ENCODE measurements at places on chromosomes 11 and 22.

- DNase-seq = no peak
These were observed 2.1 kb downstream of the CD3D start for GRCh38 chr11:118340449-118340848.

GRCh38 chr11:70064726-70065317, 13.3 kb upstream of the ANO1 start:
- DNase-seq = no peak

DNA sequence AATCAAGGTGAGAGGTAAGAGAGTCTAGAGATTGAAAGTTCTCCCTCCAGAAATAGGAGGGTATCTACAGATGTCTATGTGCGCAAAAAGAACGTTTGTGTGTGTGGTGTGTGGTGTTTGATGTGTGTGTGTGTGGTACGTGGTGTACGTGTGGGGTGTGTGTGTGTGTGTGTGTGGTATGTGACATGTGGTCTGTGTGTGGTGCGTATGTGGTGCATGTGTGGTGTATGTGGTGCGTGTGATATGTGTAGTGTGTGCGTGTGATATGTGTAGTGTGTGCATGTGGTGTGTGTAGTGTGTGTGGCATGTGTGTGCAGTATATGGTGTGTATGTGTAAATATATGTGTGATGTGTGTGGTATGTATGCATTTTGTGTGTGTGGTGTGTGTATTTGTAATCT, 73.0 kb upstream of the LRRC4C start:
- no peak for DNase-seq

GRCh38 chr22:38753948-38754750, 1.6 kb downstream of the SUN2 start:
- DNase-seq = no peak

DNA sequence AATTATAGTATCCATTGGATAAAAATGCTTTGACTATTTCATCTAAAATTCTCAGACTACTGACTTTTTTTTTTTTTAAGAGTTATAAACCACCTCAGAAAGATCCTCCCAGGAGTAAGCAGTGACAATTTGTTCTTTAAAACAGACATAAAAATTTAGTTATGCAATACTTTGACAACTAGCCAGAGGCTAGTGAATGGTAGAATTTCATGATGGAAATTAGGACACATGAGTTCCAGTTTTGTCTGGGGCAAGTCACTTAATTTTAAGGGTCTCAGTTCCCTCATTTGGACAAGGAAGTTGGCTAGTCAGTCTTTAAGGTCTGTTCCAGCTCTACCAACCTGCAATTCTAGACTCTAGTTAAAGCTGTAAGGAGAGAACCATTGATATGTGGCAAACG, 2.9 kb downstream of the IL18 start:
- DNase-seq = no peak

DNA sequence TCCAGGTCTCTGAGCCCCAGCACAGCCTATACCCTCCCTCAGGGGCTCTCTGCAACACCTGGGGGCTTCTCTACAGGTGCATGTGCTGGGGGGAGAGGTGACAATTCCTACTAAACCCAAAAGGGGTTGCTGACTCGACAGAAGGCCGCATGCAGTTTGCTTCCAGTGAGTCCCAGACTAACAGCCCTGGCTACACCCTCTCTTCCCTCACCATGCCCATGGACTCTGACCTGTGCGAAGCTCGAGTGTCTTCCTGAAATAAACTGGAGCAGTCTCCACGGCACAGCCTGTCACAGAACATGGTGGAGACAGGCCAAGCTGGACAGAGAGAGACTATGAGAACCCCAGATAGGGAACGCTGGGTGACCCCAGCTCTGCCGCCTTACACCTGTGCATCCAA, 16.6 kb downstream of the PLEKHA7 start:
- no peak for DNase-seq

- no peak for DNase-seq
These were observed 9.8 kb upstream of the CECR2 start for GRCh38 chr22:17359501-17359900.

GRCh38 chr11:106446955-106447354, 369.5 kb downstream of the AASDHPPT start:
- no peak for DNase-seq

- DNase-seq = no peak
These were observed 70.5 kb upstream of the TNRC6B start for GRCh38 chr22:40107244-40107643.

DNA sequence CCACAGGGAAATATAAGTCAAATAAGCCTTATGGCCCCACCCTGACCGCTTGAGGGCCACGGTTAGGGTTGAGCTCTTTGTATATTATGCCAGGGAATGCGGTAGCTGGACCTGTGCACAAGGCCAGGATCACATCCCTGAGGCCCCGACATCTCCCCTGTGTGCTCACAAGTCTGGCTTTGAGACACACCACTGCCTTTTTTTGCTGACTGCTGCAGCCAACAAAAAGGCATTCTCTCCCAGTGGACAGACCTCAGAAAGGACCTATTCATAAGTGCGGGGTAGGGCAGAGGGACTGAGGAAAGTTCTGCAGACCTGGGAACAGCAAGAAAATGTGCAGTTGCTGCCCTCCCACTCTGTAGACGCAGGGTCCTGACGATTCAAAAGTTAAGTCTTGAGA, 3.4 kb upstream of the SIDT2 start:
- DNase-seq = no peak

- DNase-seq = no peak
These were observed 56.2 kb downstream of the WNT11 start for GRCh38 chr11:76150141-76150540.

- DNase-seq = no peak
These were observed 135.7 kb downstream of the COMMD9 start for GRCh38 chr11:36153551-36153950.

DNA sequence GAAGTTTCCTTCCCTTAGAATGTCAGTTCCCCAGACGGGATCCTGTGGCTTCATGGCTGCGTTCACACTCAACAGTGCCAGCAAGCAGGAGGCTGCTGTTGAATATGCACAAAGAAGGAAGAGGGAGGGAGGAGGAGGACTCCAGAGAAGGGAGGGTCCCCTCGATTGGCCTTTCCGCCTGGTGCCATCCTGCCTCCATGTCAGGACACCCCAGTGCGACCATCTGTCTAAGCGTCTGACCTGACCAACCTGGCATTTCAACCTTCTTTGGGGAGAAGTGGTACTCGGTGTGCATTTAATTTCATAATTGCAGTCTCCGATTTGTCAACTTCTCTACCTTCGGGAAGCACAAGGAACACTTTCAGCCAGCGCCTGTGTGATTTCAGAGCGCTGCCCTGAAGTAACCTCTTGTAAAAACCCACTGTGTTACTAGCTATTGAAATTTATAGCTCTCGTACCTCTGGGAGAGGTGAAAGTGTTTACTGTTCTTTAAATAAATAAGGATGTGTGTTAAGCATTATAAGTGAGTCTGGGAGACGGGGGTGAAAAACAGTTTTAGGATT, 1491.9 kb downstream of the TBC1D22A start:
- DNase-seq = no peak

GRCh38 chr11:1116666-1117390, 40.9 kb upstream of the MUC5AC start:
- DNase-seq = no peak

DNA sequence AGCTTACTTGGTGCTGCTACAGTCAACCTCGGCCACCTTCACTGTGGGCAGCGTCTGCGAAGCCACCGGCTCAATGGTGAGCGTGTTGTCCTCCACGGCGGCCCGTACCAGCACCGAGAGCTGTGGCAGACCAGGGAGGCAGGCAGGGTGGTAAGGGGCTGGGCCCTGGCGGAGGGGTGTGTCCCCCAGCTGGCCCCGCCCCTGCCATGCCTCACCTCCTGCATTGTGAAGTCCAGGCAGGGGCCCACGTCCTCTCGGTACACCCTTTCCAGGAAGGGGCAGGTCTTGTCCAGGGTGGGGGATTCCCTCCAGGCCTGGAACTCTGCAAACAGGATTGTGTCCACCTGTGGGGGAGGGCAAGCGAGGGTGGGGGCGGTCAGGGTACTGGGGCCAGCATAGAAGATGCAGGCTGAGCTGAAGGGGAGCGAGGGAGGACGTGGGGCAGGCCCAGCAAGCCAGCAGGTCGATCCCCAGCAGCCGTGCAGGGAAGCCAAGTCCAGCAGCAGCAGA, 12.8 kb downstream of the RAB3IL1 start:
- DNase-seq = no peak

GRCh38 chr11:121372671-121373429, 79.3 kb upstream of the SORL1 start:
- DNase-seq = no peak

DNA sequence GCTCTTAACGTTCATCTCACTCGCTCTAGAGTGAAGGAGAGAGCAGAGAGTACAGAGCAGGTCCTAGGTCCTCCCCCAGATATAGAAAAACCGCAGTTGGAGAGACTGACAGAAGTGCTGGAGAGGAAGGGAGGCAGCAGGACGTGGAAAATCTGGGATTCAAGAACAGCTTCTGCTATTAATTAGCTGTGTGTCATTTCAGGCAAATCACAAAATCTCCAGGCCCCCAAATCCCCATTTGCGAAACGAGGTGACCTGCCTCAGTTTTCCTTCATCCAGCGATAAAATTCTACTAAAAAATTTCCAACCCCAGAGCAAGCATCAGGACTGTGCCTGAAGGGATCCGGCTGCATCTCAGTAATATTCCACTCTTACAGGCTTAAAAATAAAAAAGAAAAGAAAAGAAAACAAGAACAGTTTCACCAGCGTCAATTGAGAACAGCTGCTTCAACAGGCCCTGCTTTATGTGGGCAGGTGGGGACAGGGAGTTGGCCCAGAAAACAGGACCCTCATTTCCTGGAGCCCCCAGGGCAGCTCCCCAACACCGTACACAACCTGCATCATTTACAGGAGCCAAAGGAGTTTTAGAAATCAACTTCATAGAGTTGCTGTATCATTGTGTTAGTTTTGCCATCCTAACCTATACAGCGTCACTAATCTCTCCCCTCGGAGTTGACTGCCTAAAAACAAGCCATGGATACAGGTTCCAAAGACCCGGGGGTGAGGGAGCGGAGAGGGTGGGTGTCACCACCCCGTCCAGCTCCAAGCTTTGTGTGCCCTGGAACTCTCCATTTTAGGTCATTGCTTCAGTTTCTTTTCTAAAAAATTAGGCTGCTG, 2.3 kb upstream of the MALAT1 start:
- no peak for DNase-seq

DNA sequence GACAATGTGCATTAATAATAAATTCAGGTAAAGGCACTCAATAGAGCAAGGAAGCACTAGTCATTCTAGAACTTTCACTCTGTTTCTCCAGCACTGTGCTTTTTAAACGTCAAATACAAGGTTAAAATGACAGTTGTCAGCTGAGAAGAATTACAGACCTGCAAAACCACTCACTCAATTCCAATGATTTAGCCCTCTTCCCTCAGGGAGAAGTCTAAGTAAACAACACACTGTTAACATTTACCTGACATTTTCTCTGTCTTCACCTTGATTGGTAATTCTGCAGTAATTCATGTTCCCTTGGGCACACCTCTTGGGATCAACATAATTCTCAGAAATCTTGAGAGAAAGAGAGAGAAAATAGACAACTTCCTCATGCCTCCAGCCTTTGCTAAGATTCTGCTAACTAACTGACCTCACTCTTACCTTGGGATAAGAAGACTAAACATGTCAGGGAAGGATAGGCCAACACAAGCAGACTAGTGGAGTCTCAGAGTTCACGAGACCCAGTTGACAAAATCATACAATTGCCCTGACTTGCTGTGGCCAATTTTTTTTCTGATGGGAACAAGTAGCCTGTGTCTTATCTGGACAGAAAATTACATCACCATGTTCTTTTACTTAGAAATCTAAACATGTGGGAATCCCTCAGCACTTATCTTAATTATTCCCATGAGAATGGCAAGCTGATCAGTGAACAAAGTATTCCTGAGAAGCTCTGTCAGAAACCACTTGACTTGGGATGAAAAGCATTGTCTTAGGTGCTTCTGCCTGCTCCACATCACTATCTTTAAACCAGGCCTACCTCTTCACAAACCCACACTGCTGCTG, 516.8 kb upstream of the FAT3 start:
- DNase-seq = no peak

GRCh38 chr11:13140028-13140870, 131.1 kb downstream of the RASSF10 start:
- DNase-seq = no peak

DNA sequence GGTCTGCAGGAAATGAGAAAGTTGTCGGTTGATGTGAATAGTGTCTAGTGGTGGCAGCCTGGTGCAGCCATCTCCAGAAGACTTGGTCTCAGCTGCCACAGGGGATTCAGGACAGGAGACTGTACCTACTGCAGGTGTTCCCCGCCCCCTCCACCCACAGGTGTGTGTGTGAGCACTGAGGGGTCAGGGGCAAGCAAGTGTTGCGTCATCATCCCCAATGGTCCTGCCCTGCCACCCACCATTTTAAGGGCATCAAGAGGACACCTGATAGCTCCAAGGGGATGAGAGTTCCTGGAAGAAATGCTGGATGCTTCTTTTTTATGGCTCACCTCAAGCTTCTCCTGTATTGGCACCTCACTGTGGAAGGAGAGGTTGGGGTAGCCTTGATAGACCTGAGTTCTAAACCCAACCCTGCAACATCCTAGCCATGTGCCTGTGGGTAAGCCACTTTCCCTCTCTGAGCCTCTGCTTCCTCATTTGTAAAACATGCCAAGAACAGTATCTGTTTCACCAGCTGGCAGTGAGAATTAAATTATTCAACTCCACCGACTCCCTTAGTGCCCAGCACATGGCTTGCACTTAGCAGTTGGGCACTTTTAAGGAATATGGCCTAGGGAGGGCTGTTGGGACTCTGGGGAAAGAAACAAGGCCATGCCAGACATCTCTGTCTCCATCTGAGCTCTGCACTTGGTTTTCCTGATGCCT, 6.1 kb downstream of the C11orf91 start:
- DNase-seq = no peak

DNA sequence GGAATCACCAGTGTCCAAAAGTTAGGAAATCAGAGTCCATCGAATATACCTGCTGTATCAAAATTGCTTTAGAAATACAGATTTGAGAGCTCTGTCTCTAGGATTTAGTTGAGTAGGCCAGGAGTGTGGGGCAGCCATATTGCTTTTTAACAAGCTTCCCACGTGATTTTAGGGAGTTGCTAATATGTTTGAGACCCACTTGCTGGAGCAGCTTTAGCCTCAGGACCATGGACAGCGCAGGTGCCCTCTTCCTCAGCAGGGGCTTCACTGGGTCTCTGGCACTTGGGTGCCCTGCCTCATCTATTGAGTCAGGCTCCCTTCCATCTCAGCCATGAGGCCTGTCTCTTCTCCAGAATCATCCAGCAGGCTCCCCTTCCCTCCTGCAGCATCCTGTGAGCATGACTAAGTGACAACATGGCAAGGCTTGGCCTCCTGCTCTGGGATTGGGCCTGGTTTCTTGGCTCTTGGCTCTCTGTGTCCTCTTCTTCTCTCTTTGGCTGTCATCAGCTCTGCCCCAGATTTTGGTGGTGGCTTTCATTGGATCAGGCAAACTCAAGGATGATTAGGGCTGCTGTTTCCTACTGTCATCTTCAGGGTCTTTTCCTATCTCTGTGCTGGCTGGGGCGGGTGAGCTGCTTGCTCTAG, 70.0 kb downstream of the SGSM1 start:
- DNase-seq = no peak

DNA sequence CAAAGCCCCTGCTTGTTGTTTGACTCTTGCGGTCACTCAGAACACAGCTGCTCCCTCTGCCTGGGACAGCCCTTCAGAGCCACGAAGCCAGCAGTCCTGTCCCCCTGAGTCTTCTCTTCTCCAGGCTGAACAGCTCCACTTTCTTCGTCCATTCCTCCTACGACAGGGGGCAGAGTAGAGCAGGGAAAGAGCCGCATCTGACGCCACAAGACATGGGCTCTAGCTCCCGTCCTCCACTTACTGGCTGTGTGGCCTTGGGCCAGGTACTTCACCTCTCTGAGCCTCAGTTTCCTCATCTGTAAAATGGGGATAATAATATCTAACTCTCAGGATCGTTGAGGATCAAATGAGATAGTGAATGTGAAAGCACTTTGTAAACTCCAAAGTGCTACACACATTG, 29.9 kb downstream of the CHRDL2 start:
- DNase-seq = no peak

Measured in activated T-helper 1 cell treated with anti-CD3 and anti-CD28 coated beads, Interleukin-2, amount 50 U/mL, for 16 hours (primary cell).